ENCODE measurements at places on chromosomes 6 and 20. TPM values are rescaled to one million over a fixed set of nuclear protein-coding genes. Genes with fewer than 3 reads are reported as not detected.

SASH1 gene
- total RNA-seq: 3.5 TPM

NSFL1C gene
- 75.4 TPM for total RNA-seq

BPIFB1 gene
- not detected for total RNA-seq

MUCL3 gene
- total RNA-seq: not detected

SAPCD1 gene
- 18.0 TPM for total RNA-seq

CDH4 gene
- 0.35 TPM for total RNA-seq

SLC29A1 gene
- total RNA-seq: 28.0 TPM

ATP9A gene
- 1.3 TPM for total RNA-seq

C6orf47 gene
- total RNA-seq: 21.1 TPM

PCSK2 gene
- not detected for total RNA-seq

BPIFB2 gene
- not detected for total RNA-seq

ADNP gene
- total RNA-seq: 72.2 TPM

SAMD5 gene
- not detected for total RNA-seq

CDSN gene
- not detected for total RNA-seq

EYA4 gene
- not detected for total RNA-seq

FAM209B gene
- 1.3 TPM for total RNA-seq

TGIF2 gene
- 58.4 TPM for total RNA-seq

B4GALT5 gene
- total RNA-seq: 27.3 TPM

NFKBIE gene
- 19.8 TPM for total RNA-seq

PAQR8 gene
- 21.0 TPM for total RNA-seq

ZNF391 gene
- 3.9 TPM for total RNA-seq

MYH7B gene
- total RNA-seq: 0.46 TPM

C20orf141 gene
- total RNA-seq: not detected

SCRT2 gene
- not detected for total RNA-seq

MYB gene
- total RNA-seq: 89.6 TPM

RIN2 gene
- not detected for total RNA-seq

CMTR1 gene
- 86.9 TPM for total RNA-seq

PBOV1 gene
- not detected for total RNA-seq

UFL1 gene
- total RNA-seq: 35.2 TPM

AVP gene
- total RNA-seq: not detected
